ENCODE measurements at places on chromosomes 12 and 14.
A peak's percentile ranks its signal among the peaks of the same experiment; 100 is the strongest.

GRCh38 chr12:67426067-67426466 lies 156.9 kb downstream of the CAND1 start:
- DNase-seq, result no peak

DNA sequence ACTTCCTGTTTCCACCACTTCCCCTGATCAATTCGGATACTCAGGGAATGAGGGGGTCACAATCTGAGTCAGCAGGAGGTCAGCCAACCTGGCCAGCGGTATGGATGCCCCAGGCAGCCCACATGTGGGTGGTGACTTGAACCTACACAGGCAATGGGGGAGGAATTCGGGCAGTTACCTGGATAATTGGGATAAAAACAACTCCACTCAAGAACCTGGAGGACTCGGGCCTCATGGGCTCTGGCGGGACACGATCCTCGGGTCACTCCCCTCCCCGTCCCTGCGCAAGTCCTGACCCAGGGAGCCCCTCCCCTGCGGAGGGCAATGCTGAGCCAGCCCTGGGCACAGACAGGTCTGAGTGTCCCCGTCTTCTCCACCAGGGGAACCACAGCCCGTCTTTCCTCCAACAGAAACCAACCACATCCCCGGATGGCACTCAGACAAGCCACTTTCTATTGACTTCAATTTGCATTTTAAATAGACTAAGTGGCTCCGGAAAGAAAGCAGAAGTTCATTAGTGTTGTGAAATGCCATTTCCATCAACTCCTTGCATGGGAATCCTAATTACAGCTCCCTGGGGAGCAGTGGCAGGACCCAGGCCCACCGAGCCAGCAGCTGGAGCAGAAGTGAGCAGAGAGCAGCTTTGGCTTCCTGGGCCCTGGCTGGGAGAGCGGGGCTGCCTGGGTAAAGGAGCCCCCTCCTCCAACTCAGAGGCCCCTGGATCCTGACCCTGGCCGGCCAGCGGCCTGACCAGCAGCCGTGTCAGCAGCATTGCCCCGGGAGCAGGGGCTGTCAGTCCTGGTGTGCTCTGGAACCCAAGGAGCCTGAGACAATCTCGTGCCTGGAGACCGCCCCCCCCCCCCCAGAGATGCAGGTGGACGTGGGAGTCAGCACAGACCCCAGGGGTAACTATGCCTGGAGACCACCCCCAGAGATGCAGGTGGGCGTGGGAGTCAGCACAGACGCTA lies 374.1 kb downstream of the ADGRD1 start:
- DNase-seq, result no peak

DNA sequence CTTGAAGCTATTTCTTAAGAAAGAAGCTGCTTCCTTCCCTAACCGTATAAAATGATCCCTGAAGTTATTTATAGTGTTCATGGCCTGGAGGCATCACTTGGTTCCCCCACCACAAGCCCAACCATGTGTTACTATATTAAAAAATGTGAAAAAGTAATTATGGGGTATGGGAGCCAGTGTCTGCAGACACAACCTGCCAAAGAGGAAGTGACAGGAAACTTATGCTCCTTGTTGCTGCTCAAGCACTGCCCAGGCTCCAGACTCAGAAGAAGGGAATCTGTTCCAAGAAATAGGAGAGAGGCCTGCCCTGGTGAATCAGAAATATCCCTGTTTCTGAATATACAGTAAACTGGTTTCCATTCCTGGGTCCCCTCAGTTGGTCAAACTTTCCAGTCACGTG lies 217.2 kb upstream of the BMP4 start:
- no peak for DNase-seq

DNA sequence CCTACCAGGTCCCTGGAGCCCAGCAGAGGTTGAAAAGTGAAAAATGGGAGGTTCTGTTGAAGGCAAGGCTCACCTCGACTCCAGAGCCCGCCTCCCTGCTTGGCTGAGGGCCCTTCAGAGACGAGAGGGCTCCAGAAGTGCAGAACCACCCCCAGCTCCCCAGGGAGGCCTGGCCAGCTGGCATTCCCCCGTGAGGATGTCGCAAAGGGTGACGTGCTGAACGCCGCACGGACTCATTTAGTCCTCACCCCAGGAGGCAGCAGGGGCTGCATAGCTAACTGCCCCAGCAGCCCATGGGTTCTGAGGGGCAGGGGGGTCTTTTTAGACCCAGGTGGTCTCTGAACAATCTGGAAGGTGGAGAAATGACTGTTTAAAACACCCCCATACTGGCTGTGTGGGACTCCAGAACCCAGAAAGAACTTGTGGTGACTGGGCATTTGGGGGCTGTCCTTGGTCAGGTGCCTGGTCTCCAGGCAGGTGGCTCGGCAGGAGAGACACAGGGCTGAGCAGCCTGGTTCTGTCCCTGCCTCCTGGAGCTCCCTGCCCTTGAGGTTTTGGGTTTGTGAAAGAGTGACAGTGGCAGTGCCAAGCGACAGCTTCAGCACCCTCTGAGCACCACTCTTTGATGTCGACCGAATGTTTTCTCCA lies 32.0 kb downstream of the ANAPC7 start:
- DNase-seq, result no peak

DNA sequence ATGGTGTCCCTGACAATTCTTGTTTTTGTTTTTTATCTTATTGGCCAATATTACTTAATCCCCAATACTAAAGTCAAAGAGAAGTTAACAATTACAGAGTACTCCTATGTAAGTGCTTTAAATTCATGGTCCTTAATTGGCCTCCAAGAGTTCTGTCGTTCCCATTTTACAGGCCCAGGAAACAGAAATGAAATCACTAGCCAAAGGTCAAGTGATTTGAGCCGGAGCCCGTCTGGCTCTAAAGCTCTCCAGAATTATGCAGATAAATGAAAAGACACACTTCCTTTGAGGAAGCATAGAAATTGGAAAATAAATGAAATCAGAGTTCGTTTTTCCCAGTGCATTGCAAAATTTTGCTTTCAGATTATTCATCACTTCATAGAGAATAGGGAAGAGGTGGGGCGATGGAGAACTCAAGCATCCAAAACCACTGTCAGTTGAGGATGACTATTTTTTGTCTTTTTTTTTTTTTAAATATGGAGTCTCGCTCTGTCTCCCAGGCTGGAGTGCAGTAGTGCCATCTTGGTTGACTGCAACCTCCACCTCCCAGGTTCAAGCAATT lies 78.5 kb downstream of the MAP1LC3B2 start:
- DNase-seq, result no peak

DNA sequence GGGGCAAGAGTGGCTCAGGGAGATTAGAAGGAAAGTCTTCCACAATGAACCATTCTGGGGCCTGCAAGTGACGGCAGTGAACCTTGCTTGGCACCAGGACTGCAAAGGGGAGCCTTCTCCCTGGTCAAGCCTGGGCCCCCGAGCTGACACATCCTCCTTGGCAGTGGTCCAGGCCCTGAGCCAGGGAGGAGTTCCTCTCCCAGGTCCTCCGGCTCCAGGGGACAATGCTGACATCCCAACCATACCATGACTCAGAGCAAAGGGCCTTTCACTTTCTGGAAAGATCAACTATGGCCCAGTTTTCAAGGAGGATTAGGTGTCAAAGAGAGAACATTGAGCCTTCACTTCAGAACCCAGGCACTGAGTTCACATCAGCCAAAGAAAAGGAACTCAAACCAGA lies 756.5 kb upstream of the TBX3 start:
- no peak for DNase-seq

DNA sequence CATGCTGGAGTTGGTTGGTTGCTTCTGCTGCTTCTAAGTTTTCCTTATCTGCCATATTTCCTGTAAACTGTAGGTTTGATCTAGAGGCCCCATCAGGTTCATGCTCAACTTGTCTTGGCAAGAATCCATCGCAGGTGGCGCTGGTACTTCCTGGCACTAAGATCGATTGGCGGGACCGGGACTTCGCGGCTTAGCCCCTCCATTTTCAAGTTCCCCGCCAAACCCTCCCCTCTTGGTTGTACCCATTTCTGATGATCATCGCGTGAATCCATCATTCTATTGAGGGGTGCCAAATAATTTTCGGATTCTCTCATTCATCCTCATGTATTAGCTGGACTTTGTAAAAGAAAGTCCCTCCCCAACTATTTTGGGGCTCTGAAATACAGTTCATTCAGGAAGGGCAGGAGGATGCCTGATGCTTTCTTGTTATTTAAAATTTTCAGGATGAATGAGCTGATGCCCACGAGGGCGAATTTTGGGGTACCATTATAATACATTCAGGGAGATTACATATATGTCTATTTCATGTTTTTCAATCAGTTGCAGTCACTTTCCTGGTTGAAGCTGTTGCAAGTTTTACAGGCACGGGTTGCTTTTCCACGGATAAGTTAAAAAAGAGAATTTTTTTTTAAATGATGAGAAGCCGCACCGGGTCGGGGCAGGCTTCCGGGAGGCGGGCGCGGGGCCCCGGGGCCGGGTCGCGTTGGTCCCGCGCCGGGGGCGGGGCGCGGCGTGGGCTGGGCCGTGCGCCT lies 395 bp upstream of the BRI3BP start:
- DNase-seq, result peak; percentile 77

DNA sequence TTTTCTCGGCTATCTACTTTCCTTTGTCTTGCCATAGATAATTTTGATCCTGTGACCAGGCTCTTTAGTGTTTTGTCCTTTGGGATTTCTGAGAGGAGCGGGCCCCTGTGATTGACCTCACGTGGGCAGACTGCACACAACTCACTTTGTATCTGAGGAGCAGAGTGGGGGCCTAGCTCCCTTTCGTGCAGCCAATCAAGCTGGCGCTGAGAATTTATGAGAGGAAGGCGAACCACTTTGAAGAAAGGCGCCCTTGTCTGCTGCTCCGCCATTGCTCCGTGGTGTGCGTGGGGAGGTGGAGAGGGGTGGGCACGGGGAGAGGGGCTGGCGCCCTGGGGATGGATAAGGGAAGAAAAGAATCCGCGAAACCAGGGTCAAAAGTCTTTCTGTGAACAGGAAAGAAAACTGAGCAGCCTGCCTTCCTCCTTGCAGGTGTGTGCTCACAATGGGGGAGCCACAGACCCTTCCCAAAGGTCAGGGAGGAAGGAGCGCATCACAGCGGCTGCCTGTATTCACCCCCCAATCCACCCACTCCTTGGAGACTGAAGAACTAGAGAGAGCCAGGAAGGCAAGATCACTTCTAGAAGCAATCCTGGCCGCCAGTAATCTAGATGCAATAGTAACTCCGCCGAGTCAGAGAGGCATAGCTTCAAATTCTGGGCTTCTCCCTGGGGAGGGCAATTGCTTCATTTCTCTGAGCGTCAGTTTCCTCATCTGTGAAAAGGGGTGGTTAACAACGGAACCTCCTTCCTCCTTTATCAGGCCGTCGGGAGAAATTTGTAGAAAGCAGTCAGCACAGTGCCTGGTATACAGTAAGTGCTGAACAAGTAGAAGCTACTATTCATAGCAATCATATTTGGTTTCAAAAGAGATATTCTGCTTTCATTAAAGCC lies 24.9 kb upstream of the MED13L start:
- no peak for DNase-seq

DNA sequence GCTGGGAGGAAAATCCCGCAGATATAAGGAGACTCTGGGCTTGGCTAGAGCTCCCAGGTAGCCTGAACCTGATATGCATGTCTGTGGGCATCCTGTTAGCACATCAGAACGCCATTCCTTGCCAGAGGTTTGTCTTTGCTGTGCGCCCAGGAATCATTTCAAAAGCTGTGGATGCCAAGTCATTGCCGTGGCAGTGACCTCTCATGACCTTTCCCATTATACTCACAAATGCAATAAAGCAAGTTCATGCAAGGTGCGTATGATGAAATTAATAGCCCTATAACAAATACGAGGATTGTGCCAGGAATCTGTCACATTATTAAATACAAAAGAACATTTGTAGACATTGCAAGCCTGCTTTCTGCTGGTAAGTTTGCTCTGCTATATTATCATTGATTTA lies 229.1 kb upstream of the PELI2 start:
- DNase-seq, result no peak

- DNase-seq, result no peak
Measured at GRCh38 chr14:98579140-98579539, 692.9 kb downstream of the BCL11B start.

DNA sequence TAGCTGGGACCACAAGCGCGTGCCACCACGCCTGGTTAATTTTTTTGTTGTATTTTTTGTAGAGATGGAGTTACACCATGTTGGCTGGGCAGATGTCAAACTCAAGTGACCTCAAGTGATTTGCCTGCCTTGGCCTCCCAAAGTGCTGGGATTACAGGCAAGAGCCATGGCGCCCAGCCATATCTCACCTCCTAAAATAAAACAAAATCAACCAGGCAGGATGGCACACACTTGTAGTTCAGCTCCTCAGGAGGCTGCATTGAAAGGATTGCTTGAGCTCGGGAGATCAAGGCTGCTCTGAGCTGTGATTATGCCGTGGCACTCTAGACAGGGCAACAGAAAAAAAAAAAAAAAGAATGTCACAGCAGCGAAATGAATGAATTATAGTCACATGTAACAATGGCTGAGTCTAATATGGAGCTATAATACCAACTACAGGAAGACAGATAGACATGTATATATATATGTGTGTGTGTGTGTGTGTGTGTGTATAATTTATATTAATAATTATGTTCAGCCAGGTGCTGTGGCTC lies 19.3 kb upstream of the TMEM120B start:
- DNase-seq, result no peak

- no peak for DNase-seq
Measured at GRCh38 chr12:130832561-130833209, 6.4 kb downstream of the STX2 start.

DNA sequence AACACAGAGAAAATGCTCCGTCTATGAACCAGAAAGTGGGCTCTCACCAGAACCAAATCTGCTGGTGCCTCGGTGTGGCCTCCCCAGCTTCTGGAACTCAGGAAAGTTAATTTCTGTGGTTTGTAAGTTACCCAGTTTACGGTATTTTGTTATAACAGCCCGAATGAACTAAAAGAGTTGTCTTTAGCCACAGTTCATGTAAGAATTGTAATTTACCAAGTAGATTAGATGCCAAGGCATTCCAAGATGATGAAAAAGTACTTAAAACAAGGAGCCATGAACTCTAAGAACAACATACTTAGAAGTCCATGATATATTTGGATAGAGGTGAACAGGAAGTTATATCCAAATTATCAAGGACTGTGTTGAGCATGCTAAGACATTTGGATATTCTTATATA lies 259.9 kb upstream of the GARIN6 start:
- DNase-seq, result no peak

- no peak for DNase-seq
Measured at GRCh38 chr12:52310622-52311284, 10.4 kb downstream of the KRT83 start.

GRCh38 chr12:96343347-96343954 lies 56.8 kb downstream of the CDK17 start:
- DNase-seq, result no peak

- DNase-seq, result no peak
Measured at GRCh38 chr12:70812136-70812535, 108.4 kb downstream of the PTPRR start.

DNA sequence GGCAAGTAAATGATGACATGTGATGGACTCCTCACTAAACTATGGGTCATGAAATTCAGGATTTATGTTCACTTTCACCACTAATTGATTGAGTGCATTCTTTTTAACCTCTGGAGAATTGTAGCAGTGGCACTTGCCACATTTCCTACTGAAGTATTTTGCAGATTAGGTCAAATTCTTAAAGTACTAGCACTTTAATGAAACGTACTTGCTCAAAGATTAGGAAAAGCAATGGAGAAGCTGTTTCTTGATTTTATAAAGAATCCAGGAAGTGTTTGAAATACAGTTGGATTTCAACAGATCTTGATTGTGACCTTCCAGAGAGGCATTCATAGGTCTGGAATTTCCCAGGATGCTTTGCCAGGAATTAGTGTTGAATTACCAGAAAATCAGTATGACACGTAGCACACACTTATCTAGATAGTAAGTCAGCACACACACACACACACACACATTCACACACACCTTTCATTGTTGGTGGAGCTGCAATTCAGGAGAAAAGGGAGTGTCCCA lies 162.6 kb downstream of the MYRFL start:
- no peak for DNase-seq
